ENCODE measurements at places on chromosomes 7 and 10.

DNA sequence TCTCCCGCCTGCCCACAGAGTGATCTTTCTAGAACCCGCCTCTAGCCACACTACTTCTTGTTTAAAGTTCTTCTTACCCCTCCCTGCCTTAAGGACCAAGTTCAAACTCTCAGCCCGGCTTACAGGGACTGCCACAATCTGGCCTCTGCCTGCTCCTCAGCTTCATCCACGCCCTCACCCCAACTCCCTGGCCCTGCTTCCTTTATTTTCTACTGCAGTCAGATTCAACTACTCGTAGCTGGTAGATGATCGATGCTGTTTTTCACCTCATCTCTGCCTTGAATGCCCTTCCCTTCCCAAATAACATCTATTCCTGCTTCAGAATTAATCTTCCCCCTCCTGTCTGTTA lies 508.5 kb downstream of the RPS24 start:
- DNase-seq = no peak

DNA sequence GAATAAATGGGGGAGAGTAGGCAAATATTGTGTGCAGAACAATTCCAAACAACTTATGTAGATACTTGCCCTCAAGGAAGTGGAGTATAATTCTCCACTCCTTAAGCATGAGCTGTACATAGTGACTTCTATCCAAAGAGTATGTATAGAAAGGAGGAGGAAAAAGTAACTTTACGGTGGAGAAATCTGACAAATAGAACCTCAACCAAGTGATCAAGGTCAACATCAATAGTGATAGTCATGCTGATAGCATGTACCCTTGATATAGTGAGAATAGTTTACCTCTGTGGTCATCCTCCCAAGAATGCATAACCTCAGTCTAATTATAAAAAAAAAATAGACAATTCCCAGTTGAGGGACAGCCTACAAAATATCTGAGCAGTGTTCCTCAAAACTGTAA lies 89.1 kb upstream of the NANOS1 start:
- no peak for DNase-seq

DNA sequence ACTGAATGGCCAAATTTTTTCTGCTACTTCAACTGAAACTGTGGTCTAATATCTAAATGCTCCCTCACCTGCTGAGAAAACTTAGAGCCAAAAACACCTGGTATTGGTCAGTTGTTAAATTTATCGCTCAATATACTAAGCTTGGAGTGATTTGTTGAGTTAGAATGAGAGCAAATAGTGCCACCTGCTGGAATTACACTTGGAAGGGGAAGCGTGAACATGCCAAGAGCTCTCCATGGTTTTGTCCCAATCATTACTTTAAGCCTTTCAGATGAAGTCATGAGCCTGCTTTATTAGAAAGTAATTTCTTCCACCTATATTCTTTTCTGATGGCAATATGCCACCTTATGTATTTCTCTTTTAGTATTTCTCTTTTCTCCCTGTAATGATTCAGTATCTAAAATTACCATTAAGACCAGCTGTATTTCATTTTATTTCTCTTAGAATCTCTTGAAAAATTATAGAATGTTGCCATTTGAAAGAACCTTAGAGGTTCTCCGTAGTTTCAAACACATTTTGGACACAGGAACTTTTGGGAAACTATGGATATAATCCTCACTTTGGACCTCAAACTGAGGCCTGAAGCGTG lies 447.8 kb upstream of the C7orf33 start:
- peak; percentile 30 for DNase-seq

- DNase-seq = no peak
Measured at GRCh38 chr7:30323006-30323355, 38.6 kb downstream of the ZNRF2 start.

GRCh38 chr7:2964208-2964607 lies 79.5 kb downstream of the CARD11 start:
- no peak for DNase-seq

DNA sequence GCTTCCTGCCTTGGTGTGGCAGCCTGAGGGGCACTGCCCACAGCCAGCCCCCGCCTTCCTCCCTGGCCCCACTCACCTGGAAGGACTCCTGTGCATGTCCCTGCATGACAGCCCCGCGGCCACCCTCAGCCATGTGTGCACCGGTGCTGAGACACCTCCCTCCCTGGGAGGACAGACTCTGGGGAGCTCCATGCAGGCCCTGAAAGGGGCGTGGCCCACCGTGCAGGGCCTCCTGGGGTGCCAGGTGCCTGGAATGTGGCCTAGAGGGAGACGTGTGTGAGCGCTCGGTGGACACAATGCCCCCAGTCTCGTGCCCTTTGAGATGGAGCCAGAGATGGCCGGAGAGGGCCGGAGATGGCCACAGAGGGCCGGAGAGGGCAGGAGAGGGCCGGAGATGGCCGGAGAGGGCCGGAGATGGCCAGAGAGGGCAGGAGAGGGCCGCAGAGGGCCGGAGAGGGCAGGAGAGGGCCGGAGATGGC lies 59.1 kb upstream of the PPP2R2D start:
- no peak for DNase-seq

DNA sequence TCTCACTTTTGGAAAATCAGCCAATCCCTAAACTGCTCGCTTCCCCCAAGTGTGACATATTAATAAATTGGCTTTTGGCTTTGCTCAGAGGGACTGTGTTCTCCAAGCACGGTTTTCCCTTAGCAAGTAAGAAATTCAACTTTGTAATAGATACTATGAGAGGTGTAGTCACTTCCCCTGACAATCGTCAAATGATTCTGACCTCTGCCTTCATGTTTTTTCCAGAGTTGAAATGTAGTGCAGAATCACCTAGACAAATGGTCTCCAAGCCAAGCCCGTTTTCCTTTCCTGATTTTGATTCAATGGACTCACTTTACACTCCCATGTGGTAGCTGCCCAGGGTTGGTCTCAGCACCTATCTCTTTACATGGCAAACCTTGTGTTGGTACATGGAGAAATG lies 99.1 kb downstream of the ARL4A start:
- DNase-seq = no peak

DNA sequence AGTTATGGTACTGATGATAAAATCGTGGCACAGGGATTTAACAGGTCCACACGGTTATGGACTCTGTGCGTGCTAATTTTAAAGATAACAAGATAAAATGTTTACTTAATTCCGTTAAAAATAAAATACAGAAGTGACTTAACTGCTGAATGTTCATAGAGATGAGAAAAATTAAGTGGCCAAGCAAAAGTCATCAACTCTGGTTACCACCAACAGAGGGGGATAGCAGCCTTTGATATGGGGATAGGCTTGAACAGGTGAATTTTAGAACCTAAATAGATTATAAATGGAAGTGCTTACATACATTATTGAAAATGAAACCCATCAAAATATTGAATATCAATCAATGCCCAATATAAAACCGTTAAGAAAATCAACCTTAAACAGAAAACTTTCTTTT lies 245.0 kb downstream of the WDR37 start:
- no peak for DNase-seq

- no peak for DNase-seq
Measured at GRCh38 chr10:102327002-102327401, 68.5 kb upstream of the NFKB2 start.

GRCh38 chr7:23106823-23107663 lies 1.5 kb downstream of the KLHL7 start:
- no peak for DNase-seq

DNA sequence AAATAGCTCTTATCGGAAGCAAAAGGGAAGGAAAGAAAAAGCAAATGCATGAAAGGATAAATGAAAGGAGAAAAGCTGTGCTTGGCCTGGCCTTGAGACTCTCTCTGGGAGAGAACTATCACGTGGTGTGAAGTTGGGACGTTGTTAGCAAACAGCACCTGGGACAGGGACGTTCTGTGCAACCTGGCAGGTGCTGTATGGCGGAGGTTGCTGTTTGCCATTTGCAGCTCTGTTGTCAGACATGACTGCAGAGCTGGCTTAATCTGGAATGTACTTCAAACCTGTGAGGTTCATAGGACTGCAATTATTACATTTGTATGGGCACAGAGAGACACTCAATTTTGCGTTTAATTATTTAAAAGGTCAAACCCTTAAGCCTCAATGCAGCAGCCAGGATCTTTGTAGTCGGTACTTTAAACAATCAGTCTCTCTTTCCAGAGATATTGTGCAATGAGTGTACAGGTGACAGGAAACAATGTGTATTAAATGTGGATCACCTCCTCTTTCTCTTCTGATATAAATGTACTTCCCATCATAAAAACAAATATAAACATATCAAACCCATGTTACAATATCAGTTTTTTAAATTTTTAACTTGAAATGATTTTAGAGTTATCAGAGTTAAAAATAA lies 800.5 kb upstream of the KCND2 start:
- DNase-seq = no peak

- no peak for DNase-seq
Measured at GRCh38 chr7:2972835-2973161, 70.9 kb downstream of the CARD11 start.

GRCh38 chr10:124158592-124158991 lies 65.2 kb upstream of the CHST15 start:
- DNase-seq = no peak

GRCh38 chr7:151185762-151186639 lies 1.0 kb downstream of the ASB10 start:
- DNase-seq = no peak

- DNase-seq = no peak
Measured at GRCh38 chr7:111266613-111267012, 175.7 kb downstream of the LRRN3 start.

GRCh38 chr10:123746942-123747341 lies 80.8 kb downstream of the GPR26 start:
- DNase-seq = no peak

- no peak for DNase-seq
Measured at GRCh38 chr7:6121141-6121540, 90.0 kb downstream of the ANKRD61 start.

DNA sequence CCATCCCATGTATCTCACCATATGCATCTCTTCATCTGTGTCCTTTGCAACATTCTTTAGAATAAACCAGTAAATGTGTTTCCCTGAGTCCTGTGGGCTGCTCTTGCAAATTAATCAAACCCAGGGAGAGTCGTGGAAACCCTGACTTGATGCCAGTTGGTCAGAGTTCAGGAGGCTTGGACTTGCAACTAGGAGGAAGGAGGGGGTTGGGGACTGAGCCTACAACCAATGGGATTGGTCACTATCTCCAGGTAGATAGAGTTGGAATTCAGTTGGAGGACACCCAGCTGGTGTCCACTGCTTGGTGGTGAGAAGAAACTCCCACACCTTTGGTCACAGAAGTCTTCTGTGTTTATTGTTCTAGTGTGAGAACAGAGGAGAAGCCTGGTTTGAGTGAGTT lies 38.3 kb upstream of the PRKCQ start:
- DNase-seq = no peak

DNA sequence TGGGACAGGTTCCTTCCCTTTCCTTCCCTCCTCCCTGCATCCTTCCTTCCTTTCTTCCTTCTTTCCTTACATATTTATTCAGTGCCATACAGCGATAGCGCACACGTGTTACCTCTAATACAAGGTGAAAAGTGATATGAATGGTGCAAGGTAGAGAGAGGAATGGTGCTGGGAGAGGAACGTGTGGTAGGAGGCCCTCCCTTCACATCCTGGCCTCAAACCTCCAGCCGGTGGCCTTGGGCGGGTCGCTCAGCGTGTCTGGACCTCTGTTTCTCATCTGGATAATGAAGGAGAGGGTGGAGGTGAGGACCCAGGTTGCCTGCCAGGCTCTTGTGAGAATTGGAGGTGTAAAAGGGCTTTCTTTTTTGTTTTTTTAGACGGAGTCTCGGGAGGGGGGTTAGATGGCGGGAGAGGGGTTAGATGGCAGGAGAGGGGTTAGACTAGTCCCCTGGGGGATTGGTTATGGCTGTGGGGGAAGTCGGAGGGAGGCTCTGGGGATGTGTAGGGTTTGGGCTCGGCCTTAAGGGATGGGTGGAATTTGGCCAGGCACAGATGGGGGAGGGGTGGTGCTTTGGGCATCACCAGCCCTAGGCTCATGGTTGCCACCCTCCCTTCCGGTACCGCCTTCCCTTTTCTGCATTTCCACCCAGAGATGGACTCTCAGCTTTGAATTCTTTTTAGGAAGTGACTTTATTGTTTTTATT lies 14.9 kb downstream of the CHST3 start:
- no peak for DNase-seq

DNA sequence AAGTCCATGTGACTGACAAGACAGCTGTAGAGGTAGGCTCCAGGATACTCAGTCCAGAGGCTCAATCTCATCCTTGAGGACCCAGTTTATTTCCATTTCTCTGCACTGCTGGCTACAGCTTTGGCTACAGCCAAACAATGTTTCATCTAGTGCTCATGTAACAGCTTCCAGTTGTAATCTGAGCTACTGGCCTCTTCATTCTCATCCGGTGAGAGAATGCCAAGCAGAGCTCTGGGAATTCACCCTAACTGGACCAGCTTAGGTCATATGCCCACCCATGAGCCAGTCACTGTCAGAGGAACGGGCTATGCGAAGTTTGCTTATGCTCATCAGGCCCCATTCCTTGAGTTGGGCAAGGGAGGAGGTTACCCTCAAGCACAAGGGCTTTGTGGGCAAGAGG lies 192.9 kb downstream of the EVX1 start:
- no peak for DNase-seq

- no peak for DNase-seq
Measured at GRCh38 chr10:71390461-71390835, 6.3 kb upstream of the CDH23 start.

DNA sequence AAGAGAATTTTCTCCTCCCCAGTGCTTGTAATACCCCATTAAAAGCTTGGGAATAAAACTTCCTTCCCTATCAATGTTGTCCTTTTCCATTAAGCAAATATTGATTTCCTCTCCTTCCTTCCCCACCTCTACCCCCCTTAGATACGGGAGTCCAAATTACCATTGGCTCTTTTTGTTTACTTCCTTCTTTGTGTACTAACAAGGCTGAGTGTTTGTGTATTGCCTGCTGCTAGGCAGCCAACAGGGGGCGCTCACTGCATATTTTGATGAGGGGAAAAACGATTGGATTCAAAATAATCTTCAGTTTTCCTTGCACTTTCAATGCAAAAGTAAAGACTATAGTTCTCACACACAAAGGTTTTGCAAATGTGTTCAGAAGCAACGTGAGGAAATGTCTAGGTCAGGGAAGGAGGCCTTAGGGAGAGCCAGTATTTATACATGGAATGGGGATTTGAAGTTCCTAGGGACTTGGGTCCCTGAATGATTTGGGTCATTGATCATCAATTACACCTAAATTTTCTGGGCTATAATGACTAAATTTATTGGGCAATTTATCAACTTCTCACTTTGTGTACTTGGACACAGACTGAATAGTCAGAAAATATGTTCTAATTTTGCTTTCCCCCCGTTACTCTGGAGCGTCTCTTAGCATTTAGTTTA lies 23.6 kb upstream of the VPS41 start:
- peak; percentile 53 for DNase-seq

GRCh38 chr10:33461295-33461640 lies 126.8 kb upstream of the NRP1 start:
- DNase-seq = no peak

GRCh38 chr7:73966941-73967831 lies 60.8 kb upstream of the ELN start:
- DNase-seq = no peak
